ENCODE measurements at places on chromosomes 11 and 22.

DNA sequence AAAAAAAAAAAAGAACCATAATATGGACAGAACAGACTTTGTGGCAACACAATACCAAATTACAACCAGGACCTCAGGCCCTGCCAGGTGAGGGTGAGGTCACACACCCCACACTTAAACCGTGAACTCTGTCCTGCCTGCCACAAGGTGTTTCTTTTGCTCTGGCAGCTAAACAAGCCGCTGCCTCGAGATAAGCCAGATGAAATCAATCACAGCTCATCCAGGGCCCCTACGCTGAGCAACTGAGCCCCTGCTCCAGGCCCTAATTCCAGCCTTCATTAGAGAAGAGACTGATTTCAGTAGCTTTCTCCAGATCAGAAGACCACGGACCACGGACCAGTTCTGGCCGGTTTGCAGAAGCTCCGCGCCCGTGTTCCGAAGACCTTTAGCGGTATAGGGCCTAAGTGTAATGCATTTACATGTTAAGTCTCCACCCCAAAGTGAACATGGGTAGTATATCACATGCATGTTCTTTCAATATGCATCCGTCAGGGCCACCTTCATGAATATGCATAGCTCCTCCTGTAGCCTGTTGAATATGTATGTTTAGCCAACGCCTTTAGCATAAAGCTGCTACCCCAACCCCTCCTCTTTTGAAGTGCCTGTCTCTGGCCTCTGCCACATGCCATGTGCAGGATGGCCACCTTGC, 14.8 kb upstream of the RAC2 start:
- no peak for DNase-seq

DNA sequence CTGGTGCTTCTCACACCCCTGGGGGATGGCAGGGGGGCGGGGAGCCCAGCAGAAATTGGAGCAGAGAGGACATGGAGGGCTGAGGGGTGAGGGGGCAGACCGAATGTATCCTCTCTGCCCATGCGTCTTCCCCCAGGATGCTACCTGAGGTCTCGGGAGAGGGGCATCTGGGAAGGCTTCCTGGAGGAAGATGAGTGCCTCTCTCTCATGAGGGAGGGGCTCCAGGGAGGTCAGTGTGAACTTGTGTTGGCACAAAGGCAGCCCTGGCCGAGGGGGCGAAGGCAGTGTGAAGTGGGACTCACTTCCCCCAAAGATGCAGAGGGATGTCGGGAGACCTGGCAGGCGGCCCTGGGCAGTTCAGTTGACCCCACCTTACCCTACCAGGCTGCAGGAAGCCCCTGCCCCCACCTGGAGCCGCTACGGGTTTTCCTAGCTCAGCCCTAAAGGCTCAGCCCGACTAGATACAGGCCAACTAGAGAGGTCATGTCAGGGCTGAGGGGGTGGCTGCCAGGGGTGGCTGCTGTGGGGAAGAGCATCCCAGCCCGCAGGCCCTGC, 10.4 kb downstream of the ASCL2 start:
- DNase-seq: no peak

DNA sequence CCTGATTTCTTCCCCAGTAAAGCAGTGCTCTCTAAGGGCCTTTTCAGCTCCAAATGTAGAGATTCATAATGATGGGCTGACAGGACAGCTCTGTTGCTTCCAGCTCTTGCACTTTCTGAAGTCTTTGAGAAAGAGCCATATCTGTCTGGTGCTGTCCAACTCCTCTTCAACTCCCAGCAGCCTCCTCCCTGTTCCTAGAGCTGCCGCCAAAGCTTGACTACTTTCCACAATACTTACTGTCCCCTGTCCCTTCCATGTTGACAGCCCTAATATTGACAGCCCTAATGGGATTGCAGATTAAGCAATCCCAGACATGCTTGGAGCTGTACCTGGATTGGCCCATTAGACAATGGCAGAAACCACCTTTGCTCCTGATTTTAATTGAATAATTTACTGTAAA, 29.6 kb downstream of the INSC start:
- DNase-seq: no peak

DNA sequence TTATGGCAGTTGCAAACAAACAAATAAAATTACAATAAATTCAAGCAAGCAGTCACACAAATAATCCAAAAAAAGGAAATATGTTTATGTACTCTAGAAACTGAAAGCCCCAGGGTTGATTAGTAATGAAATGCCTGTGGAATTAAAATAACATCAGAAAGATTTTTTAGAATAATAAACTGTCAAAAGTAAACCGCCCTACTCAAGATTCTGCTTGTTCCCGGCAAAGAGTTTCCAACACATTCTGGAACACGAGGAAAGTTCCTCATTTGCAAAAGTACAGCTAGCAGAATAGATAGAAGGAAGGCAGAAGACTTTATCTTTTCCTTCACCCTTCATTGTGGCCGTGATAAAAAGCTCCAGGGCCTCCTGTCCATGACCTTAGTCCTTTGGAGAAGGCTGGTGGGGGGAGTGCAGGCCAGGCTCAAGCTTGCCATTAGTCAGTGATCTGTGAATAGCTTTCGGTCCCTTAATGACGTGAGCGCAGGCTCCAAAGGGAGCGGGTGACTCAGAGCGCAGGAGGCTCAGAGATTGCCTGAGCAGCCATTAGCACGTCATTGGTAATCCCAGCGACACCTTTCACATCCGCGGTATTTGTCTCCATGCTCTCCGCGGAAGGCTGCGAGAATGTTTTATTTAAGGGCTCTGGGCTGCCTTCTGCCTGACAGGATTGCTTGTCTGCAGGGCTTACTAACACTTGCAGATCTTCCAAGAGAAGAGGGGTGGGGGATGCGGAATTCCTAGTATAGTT, 458.3 kb downstream of the METTL15 start:
- peak; percentile 72 for DNase-seq

DNA sequence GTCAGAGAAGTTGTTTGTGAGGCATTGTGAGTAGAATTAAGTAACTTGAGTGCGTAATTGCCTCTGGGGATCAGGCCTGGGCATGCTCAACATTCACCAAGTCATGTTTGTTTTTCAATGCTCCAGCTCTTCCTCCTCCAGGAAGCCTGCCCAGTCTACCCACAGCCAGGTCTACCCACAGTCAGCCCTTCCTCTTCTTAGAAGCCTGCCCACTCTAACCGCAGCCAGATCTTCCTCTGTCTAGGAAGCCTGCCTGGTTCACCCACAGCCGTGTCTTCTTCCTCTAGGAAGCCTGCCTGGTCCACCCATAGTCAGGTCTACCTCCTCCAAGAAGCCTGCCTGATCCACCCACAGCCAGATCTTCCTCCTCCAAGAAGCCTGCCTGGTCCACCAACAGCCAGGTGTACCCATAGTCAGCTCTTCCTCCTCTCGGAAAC, 25.0 kb downstream of the LRP5 start:
- no peak for DNase-seq

DNA sequence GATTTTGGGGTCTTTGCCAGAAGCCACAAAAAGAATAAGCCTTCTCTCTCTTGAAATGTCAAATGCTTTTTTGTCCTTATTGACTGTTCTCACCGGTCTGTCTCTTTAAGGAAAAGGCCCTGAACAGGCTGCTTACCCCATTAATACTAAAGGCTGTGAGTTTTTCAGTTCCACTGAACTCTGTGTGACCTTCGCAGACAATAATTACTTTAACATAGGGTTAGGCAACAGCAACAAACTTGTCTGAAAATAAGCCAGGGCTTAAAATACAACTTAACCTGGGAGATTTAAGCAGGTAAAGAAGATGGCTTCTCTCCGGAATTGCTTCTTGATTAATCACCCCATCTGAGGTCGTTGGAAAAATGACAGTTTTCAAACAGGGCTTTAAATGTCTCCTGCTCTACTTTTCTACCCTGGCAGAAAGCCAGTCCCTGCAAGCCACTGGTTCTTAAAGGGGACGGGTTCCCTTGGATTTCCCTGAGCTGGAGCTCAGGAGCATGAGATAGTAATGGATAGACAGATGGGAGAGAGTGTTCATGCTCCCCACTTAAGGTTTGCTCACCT, 69.4 kb downstream of the ARL14EP start:
- no peak for DNase-seq

DNA sequence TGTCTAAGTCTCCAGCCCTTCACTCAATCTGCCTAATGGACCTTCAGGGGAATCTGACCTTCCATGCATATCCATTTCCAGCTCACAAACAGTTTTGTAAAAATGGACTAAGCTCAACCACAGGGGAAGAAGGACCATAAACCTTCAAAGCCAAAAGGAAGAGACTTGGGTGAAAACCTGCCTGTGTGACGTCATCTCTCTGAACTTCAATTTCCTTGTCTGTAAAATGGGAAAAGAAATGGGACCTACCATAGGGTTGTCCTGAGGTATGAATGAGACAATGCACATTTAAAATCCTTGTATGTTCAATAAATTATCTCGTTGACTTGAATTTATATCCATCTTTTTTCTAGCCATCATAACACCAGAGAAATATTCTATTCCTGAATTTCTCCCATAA, 370.7 kb downstream of the INSC start:
- no peak for DNase-seq

GRCh38 chr11:47856186-47856585, 8.0 kb upstream of the NUP160 start:
- no peak for DNase-seq

- no peak for DNase-seq
Measured at GRCh38 chr11:86983021-86983488, 27.9 kb upstream of the FZD4 start.

DNA sequence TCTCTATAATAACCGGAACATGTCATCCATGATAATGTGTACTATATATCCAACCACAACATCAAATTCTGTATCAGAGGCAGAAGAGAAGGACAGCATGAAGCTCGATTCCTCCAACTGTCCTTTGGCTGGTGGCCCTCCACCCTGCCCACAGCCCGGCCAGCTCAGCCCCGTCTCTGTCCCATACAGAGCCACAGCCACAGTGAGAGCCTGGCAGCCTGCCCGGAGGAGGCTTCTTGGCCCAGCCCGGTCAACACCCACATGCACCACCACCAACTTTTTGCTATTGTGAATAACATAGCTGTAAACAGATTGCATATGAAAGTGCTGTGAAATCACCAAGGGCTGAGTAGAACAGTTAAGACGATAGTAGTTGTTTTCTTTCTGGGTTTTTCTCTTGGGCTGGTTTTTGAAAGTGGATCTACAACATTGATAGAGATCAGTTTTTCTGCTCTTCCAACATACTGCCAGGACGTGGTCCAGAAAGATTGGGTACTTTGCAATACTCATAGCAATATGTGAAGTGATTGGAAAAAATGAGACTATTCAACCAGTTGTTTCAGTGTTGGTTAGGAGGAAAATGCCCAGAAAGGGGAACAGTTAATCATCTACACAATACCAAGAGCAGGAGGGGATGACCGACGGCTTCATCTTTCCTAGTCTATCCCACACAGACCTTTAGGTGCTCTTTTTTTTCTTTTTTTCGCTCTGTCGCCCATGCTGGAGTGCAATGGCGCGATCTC, 6.9 kb upstream of the TUBA8 start:
- DNase-seq: no peak

DNA sequence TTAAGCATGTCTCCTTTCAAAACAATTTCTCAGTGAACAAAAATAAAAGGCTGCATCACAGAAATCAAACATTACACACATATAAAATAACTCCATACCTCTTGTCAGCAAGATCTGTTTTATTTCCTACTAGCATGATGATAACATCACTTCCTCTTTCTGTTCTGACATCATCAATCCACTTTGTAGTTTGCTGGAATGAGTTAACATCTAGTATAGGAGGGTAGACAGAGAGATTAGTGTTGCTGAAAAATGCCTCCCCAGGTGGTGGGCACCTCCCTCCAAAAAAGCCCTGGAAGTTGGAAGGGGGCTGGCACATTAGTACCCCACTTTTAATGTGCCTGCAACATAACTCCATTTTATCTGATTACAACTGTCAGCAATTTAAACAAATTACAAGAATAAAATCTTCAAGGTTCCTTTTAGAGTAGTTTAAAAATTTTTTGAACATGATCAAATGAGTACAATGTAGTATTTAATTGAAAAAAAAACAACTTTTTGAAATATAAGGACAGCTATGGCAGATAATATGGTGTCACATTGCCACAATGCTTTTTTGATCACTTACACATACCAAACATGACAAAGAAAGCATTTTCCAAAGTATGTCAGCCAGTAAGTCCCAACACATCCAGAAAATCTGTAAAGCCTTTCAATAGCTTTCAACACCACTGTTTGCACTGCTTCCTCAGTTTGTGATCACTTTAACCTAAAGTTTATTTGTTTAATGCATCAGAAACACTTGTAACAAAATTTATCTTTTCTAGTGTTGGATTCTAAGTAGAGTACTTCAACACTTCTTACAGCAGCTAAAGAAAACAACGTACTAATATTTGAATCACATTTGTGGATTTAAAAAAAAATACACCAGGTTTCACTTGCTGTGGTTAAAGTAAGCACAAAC, 44.5 kb downstream of the RAB6A start:
- DNase-seq: no peak

DNA sequence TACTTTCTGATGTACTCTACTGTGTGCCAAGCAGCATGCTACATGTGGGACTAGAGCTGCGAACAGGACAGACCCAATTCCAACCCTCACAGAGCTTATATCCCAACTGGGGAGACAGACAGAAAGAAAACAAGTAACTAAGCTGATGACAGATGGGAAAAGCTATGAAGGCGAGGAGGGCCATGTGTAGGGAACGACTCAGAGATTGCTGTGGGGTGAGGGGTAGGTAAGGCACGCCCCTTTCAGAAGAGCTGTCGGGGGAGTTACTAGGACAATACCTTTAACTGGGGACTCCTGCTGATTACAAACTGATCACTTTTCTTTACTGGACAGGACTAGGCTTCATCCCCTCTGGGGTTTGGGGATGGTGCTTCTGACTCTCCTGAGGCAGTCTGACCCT, 48.9 kb downstream of the ST3GAL4 start:
- no peak for DNase-seq

DNA sequence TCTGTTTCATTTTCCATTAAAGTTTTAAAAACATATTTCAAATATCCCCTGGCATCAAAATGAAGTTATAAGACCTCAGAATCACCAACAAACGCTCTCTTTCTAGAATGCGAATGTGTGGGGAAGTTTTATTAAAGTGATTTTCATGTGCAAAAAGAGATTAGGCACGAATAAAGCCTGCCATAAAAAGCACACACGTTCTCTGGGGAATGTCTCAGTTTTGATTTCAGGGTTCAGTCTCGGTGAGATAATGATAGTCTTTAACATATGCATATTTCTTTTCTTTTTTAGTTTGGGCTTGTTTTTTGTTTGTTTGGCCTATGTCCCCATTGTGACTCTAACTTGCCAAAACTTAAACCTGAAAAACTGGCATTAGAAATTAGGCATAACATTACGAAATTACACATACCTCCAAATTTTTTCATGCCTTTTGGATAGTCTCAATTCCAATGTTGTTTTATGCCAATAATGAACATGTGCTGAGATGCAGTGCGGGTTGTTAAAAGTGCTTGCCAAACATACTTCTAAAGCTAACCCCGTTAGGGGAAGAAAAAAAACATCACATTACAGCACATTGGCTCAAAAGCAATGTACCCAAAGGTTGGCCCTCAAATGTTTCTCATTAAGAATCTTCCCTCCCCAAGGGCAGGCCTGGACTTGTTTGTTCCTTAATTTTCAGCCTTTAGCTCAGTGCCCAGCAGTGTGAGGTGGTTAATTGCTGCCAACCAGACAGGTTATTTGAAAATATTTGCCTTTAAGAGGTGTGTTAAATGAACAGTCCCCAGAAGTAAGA, 33.2 kb upstream of the FBLN1 start:
- no peak for DNase-seq

All from dorsolateral prefrontal cortex (tissue), 122 donors.